Osteocyte (in vitro differentiated cells): ENCODE measurements at places on chromosomes 1 and 21. TPM values are rescaled to one million over a fixed set of nuclear protein-coding genes. Genes with fewer than 3 reads are reported as not detected.

Gene HSD3B2
- not detected in 2 replicates for total RNA-seq

Gene LZIC
- 28.6 and 32.3 TPM in 2 replicates for total RNA-seq

Gene FAM43B
- total RNA-seq, result 0.37 and 0.43 TPM in 2 replicates

DNA sequence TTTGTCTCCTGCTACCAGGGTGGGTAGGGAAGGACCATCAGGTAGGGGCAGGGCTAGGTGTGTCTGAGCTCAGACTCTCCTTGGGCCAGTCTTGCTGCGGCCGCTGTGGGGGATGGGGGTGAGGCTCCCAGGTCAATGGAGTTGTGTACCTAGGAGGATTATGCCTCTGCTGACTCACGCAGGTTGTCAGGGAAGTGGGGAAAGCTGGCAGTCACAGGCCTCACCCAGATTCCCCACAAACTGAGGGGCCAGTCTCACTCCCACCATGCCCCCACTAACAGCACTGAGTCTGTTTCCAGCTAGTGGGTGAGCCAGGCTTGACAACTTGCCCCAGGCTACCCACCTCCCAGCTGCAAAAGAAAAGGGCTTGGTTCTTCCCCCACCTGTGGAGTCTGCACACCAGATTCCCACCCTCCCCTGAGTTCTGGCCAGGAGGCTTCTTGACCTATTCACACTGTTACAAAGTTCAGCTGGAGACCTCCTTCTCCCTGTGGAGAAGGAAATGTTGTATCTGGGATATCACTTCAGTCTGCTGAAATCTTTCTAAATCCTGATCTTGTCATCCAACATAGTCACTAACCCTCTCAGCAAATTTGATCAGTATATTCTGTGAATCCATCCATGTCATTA lies 69.2 kb upstream of the GJA8 start:
- no peaks in the 10 kb centered on the region for H3K4me1 ChIP-seq
- H3K36me3 ChIP-seq, result no peaks in the 10 kb centered on the region
- peaks cover 9% of the 10 kb centered on the region for H3K27me3 ChIP-seq
- no peak for DNase-seq

GRCh38 chr1:38308780-38309179 lies 262.2 kb upstream of the POU3F1 start:
- no peak overlapping the region for H3K27ac ChIP-seq
- no peak overlapping the region for H3K4me3 ChIP-seq
- H3K36me3 ChIP-seq, result no peaks in the 10 kb centered on the region
- DNase-seq, result peak; percentile 40
- H3K27me3 ChIP-seq, result peaks cover 37% of the 10 kb centered on the region

DNA sequence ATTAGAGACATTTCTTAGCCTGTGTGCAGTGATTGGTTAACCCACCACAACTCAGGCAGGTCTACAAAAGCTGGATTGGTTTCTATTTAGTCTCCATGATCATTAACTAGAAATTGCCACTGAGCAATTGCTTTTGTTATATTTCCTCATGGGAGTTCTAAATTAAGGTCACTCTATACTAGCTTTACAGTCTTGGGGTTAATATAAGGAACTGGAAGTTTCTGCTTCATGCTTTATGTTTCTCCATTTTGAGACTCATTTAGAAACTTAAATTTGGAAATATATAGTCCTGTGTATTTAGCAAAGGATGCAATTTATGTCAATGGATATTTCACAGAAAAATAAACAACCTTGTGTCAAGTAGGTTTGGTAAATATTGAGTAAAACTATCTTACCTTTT lies 137.5 kb downstream of the HLX start:
- H3K4me3 ChIP-seq, result no peak overlapping the region
- DNase-seq, result no peak
- H3K36me3 ChIP-seq, result no peaks in the 10 kb centered on the region
- no peak overlapping the region for H3K27ac ChIP-seq

DNA sequence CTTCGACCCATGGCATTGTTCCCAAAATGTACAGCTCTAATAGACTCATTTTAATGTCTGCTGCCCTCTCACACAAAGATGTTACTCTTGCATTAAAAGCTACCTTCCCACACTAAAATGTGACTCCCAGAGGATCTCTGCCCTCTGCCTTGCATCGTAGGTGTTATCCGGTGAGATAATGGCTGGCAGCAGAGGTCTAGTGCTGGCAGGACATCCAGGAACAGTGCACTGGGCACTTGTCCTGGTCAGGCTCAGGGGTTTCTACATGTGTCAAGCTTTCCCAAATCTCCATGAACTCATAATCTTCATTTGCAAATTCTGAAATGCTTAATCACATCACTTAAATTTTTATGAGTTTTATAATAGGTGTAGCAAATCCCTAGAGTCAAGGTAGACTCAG lies 310.6 kb downstream of the LRRIQ3 start:
- no peak overlapping the region for H3K4me3 ChIP-seq
- no peak overlapping the region for H3K27ac ChIP-seq
- no peaks in the 10 kb centered on the region for H3K4me1 ChIP-seq
- no peaks in the 10 kb centered on the region for H3K27me3 ChIP-seq
- H3K36me3 ChIP-seq, result no peaks in the 10 kb centered on the region
- no peak for DNase-seq

DNA sequence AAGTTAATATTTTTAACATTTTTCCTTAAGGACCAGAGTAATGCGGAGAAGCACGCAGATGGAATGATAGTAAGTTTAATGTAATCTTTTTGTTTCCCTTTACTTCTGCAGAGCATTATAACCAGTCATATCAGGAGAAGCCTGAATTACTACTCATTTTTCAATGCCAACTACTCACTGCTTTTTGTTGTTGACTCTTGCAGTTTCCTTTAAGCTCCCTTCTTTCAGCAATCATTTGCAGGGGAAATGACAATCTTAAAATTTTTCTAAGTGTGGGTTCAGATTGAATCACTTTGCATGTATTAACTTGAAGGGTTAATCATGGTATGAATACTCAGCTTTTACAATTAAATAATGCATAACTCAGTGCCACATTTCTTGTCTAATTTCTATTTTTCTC lies 122.2 kb downstream of the NRDC start:
- peaks cover 36% of the 10 kb centered on the region for H3K4me1 ChIP-seq
- no peak for DNase-seq
- no peak overlapping the region for H3K4me3 ChIP-seq
